ENCODE measurements at places on chromosomes 4 and X. TPM values are rescaled to one million over a fixed set of nuclear protein-coding genes. Genes with fewer than 3 reads are reported as not detected.

- DNase-seq, result no peak
- no peaks in the 10 kb centered on the region for H3K27me3 ChIP-seq
- H3K27ac ChIP-seq, result no peak overlapping the region
- H3K4me1 ChIP-seq, result no peaks in the 10 kb centered on the region
Observed at GRCh38 chr4:158411269-158411668, 110.4 kb upstream of the RXFP1 start.

DNA sequence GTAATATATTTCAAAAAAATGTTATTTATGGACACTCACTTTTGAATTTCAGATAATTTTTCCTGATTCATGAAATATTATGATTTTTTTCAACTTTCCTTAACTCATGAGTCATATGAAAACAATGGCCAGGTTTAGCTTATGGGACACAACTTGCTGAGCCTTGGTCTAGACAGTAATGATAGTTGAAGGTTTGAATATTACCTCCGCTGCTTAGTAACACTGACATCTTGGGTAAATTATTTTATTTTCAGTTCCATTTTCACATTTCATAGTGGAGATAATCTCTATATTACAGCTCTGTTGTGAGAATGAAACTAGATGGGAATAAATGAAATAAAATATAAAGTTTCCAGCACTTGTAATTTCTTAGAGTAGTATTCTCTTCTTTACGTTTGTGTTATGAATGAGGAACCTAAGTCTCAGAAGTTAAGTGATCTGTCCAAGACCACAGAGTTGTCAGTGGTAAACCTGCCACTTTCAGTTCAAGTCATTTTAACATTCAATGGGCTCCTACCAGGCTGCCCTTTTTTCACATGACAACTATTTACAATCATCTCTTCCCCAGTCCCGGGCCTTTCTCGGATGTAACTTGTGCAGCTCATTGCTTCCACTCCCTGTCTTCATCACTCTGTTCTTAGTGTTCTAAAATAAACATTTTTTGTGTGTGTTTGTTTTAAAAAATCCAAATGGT is 46.8 kb upstream of the GC start:
- H3K27me3 ChIP-seq, result no peaks in the 10 kb centered on the region
- no peak overlapping the region for H3K27ac ChIP-seq
- H3K4me3 ChIP-seq, result no peak overlapping the region
- H3K36me3 ChIP-seq, result no peaks in the 10 kb centered on the region
- no peaks in the 10 kb centered on the region for H3K4me1 ChIP-seq
- no peak for DNase-seq

- DNase-seq, result no peak
- H3K4me1 ChIP-seq, result no peaks in the 10 kb centered on the region
- H3K36me3 ChIP-seq, result no peaks in the 10 kb centered on the region
- no peaks in the 10 kb centered on the region for H3K27me3 ChIP-seq
Observed at GRCh38 chrX:155263854-155264628, at the start of gene RAB39B. Gene RAB39B (minus strand): TSS chrX:155264491. CDS start chrX:155264288, 203 bp downstream.

DNA sequence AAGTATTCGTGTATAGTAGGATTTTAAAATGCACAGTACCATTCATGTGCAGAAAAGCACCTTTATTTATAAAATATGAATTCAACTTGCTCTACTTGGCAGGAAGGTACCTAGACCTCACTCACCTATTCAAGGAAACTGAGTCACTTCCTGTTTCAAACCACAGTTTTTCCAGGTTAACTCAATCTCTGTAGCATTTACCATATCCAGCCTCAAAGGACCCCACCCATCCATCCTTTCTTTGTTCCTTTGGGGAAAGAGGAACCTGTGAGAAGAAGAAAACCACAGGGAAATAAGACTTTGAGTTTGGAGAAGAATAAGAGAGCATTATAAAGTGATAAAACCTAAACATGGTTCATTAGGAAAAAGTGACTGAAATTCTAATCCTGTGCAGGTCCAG is 250.7 kb downstream of the CBR4 start:
- DNase-seq, result no peak
- no peak overlapping the region for H3K27ac ChIP-seq
- no peak overlapping the region for H3K4me3 ChIP-seq

- no peaks in the 10 kb centered on the region for H3K36me3 ChIP-seq
- H3K4me1 ChIP-seq, result no peaks in the 10 kb centered on the region
- no peak for DNase-seq
Observed at GRCh38 chrX:154409222-154409871, at the start of gene DNASE1L1. Gene DNASE1L1 (minus strand): TSS chrX:154409254. CDS start chrX:154405568, 3,686 bp downstream.

DNA sequence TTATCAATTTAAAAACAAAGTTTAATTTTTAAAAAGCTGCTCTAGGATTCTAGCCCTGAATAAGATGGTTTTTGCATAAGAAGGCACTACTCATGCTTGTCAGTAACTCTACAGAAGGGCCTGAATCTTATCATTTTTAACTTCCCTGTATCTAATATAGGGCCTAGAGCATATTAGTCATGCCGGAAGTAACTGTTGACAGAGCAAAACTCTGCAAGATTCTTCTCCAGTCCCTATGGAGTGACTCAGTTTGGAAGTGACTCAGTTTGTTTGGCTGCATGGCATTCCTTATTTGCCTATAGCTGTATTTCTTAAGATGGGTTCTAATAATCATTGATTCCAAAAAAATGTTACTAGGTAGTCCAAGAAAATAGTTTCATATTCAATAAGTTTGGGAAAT is 431.8 kb upstream of the HTR2C start:
- no peak overlapping the region for H3K4me3 ChIP-seq
- H3K4me1 ChIP-seq, result no peaks in the 10 kb centered on the region

DNA sequence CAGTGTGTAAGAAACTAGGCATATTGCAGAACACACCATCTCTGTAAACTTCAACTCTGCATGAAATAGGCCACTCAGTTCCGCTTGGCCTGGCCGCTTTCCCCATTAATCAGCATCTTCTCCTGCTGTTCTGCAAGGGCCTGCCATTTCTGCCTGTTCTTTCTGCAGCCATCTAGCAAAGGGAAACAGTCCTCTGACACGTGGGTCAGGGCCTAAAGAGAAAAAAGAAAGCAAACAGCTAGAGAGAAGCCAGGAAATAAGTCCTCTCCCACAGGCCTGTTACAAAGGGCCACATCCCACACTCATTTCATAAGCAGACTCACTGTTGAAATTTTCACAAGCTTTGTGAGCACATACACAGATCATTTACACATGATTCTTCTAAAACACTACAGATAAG is 130.1 kb downstream of the PDE5A start:
- no peaks in the 10 kb centered on the region for H3K27me3 ChIP-seq
- DNase-seq, result no peak
- no peak overlapping the region for H3K4me3 ChIP-seq
- H3K27ac ChIP-seq, result no peak overlapping the region

DNA sequence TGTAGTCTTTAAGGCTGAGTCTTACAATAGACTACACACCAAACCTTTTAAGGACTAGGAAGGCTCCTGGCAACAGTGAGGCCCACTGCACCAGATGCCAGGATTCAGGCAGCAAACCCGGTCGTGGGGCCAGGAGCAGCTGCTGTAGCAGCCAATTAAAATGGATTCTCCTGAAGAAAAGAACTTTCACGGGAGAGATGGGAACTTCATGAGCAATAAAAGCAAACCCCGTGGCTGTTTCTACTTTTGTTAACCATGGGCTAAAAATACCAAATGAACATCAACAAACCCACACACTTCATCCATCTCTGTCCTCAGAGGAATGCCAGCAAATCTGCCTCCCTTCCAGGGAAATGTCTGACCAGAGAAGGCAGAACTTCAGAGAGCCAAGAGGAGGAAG is 101.4 kb downstream of the BTC start:
- H3K4me3 ChIP-seq, result no peak overlapping the region
- no peak for DNase-seq
- no peaks in the 10 kb centered on the region for H3K36me3 ChIP-seq
- no peaks in the 10 kb centered on the region for H3K4me1 ChIP-seq
- H3K27me3 ChIP-seq, result no peaks in the 10 kb centered on the region

GRCh38 chr4:27357283-27357682 is 496.6 kb downstream of the STIM2 start:
- H3K36me3 ChIP-seq, result no peaks in the 10 kb centered on the region
- H3K4me1 ChIP-seq, result no peaks in the 10 kb centered on the region
- H3K27ac ChIP-seq, result no peak overlapping the region
- H3K4me3 ChIP-seq, result no peak overlapping the region
- no peak for DNase-seq
- H3K27me3 ChIP-seq, result no peaks in the 10 kb centered on the region

- DNase-seq, result no peak
- no peaks in the 10 kb centered on the region for H3K27me3 ChIP-seq
- H3K4me1 ChIP-seq, result no peaks in the 10 kb centered on the region
- no peaks in the 10 kb centered on the region for H3K36me3 ChIP-seq
Observed at GRCh38 chr4:139403462-139403861, 50.5 kb upstream of the RAB33B start.

GRCh38 chr4:123265443-123265842 is 131.2 kb upstream of the SPRY1 start:
- no peak for DNase-seq
- no peaks in the 10 kb centered on the region for H3K36me3 ChIP-seq
- no peak overlapping the region for H3K4me3 ChIP-seq

- no peaks in the 10 kb centered on the region for H3K4me1 ChIP-seq
- no peak overlapping the region for H3K27ac ChIP-seq
- H3K4me3 ChIP-seq, result no peak overlapping the region
- H3K27me3 ChIP-seq, result peaks cover 46% of the 10 kb centered on the region
- no peaks in the 10 kb centered on the region for H3K36me3 ChIP-seq
Observed at GRCh38 chrX:133794126-133794525, 191.3 kb downstream of the GPC3 start.

DNA sequence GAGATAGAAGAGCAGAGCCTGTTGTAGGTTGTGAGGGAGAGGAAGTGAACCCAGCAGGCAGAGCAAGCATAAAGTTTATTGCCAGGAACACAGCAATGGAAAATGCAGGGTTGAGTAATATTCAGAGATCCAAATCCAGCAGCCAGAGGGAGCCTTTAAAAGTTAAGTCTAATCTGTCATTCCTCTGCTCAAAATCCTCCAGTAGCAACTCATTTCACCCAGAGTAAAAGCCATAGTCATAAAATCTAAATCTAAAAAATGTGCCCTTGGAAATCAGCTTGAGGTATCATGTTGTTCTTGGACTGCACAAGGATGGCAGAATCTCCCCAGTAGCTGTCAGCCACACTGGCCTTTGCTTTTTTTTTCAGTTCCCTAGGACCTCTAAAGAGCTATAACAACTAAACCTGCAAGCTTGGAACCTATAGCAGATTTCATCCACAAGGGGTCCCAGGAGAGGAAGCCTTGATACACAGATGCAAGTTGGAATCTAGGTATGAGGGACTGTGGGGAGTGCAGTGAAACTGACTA is 62.9 kb upstream of the FRAS1 start:
- no peak for DNase-seq
- H3K36me3 ChIP-seq, result no peaks in the 10 kb centered on the region
- no peak overlapping the region for H3K27ac ChIP-seq
- no peak overlapping the region for H3K4me3 ChIP-seq
- no peaks in the 10 kb centered on the region for H3K27me3 ChIP-seq

GRCh38 chr4:146469022-146469421 is 52.7 kb downstream of the SLC10A7 start:
- no peaks in the 10 kb centered on the region for H3K4me1 ChIP-seq
- H3K4me3 ChIP-seq, result no peak overlapping the region
- DNase-seq, result no peak
- H3K27ac ChIP-seq, result no peak overlapping the region

GRCh38 chr4:531076-531475 is 32.1 kb downstream of the PIGG start:
- H3K4me1 ChIP-seq, result no peaks in the 10 kb centered on the region
- no peak overlapping the region for H3K27ac ChIP-seq

DNA sequence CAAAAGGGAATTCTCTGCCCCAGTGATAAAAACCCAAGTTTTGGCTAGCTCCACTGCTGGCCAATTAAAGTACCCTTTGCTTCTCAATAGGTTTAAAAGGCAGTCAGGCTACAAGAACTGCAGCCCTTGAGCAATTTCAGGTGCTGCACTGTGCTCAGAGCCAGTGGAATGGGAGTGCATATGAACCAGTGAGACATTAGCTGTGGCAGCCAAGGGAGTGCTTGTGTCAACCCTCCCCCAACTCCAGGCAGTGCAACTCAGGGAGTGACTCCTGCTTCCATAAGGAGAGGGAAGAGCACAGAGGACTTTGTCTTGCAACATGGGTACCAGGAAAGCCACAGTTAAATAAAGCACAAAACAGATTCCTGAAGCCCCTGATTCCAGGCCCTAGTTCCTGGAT is 61.6 kb upstream of the VAMP7 start:
- no peaks in the 10 kb centered on the region for H3K27me3 ChIP-seq
- DNase-seq, result no peak
- H3K4me1 ChIP-seq, result no peaks in the 10 kb centered on the region
- no peak overlapping the region for H3K27ac ChIP-seq
- no peaks in the 10 kb centered on the region for H3K36me3 ChIP-seq

DNA sequence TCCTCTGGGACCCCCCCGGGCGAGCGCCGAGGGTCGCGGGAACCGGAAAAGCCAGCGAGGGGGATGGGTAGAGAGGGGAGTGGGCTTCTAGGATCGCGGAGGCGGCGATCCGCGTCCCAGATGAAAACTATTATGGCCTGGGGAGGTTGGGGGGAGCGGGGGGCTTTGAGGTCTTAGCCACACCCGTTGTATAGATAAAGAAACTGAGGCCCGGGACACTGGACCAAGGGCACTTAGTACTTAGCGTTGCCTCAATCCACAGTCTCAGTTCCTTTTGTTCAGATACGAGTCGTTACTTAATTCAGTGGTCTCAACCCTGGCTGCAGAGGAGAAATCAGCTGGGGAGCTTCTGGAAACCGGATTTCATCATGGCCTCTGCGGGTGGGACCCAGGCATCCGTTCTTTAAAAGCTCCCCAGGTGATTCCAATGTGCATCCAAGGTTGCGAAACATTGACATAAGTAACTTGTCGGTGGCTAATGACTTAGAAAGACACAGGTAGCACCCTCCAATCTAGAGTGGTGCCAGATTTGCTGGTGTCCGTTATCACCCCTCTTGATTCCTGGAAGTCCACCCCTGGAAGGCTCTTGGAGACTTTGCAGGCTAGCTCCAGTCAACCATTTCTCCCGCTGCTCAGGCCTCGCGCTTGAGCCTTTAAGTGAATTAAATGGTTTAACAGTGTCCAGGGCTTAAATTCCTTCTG is 90.7 kb downstream of the GEMIN8 start:
- H3K27ac ChIP-seq, result peak overlapping the region; percentile 66
- H3K4me1 ChIP-seq, result no peaks in the 10 kb centered on the region
- H3K36me3 ChIP-seq, result no peaks in the 10 kb centered on the region
- H3K4me3 ChIP-seq, result peak overlapping the region; percentile 63
- peaks cover 2% of the 10 kb centered on the region for H3K27me3 ChIP-seq

GRCh38 chr4:159446266-159446976 is 343.5 kb downstream of the RAPGEF2 start:
- H3K4me3 ChIP-seq, result no peak overlapping the region
- no peaks in the 10 kb centered on the region for H3K4me1 ChIP-seq
- no peak for DNase-seq
- no peaks in the 10 kb centered on the region for H3K27me3 ChIP-seq
- no peaks in the 10 kb centered on the region for H3K36me3 ChIP-seq

DNA sequence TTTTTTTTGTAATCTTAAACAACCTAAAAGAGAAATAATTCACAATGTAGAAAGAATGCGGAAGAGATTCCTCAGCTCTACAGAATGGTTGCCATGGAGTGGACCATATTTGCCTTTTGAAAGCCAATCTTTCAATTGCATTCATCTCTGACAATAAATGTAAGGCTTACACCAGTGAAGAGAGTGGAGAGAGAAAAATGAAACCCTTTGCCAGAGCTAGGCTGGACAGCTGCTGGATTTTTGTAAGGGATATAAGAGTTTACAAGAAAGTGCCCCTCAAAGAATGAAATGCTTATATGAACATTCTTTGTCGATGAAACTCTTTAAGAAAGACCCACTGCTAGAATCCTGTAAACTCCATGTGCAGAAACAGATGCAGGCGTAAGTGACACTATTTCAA is 66.0 kb upstream of the FAT1 start:
- DNase-seq, result no peak
- H3K4me3 ChIP-seq, result no peak overlapping the region
- no peaks in the 10 kb centered on the region for H3K4me1 ChIP-seq
- no peak overlapping the region for H3K27ac ChIP-seq
- H3K36me3 ChIP-seq, result no peaks in the 10 kb centered on the region

The C4orf54 gene
- not detected for total RNA-seq

The CLCN4 gene
- 4.7 TPM for total RNA-seq

The TRMT10A gene
- total RNA-seq, result 7.8 TPM

The SPANXD gene
- total RNA-seq, result not detected
